ENCODE measurements at places on chromosomes 5 and 9.
A peak's percentile ranks its signal among the peaks of the same experiment; 100 is the strongest.

- no peak for DNase-seq
These were observed 24.8 kb upstream of the ANKRD33B start for GRCh38 chr5:10538789-10539686.

DNA sequence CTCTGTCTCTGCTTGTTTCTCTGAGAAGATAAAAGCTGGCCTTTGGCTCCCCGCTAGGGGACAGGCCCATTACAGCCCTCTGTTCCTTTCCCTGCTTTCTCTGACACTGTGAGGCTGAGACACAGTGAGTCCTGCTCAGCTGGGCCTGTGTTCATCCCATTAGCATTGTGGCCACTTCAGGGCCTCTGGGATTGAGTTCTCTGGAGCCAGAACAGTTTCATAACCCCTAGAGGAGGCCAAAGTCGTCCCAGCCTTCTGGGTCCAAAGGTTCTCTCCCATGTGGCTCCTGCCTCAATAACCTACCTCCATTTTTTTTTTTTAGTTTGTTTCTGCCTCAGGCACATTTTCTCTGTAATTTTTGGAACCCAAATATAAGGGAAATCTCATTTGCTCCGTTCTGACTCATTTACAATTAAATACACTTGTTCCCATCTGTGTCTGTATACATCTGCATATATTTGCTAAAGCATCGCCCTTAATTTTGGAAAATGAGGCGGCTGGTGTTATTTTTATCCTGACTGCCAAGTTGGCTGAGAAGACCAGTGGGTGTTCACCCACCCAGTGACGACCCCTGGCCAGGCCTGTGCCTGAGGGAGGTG, 27.3 kb upstream of the CTNNA1 start:
- DNase-seq, result no peak

- no peak for DNase-seq
These were observed 247.7 kb downstream of the PJA2 start for GRCh38 chr5:109161914-109162683.

DNA sequence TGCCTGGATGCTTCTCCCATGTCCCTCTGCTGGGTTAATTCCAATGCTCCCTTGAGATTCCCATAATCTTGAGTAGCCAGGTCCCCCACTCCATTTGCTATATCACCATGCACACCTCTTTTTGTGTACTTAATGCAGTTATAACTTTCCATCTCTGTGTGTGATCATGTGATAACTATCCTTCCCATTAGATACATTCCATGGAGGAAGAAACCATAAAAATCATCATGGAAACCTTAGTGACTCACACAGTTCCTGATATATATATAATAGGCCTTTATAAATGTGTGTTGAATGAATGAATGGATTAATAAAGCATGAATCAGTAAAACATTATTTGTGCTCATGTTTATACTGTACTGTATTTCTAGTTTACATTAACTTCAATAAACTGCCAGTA, 104.6 kb downstream of the PCSK5 start:
- no peak for DNase-seq

- no peak for DNase-seq
These were observed 10.6 kb downstream of the NIPAL4 start for GRCh38 chr5:157470631-157471030.

DNA sequence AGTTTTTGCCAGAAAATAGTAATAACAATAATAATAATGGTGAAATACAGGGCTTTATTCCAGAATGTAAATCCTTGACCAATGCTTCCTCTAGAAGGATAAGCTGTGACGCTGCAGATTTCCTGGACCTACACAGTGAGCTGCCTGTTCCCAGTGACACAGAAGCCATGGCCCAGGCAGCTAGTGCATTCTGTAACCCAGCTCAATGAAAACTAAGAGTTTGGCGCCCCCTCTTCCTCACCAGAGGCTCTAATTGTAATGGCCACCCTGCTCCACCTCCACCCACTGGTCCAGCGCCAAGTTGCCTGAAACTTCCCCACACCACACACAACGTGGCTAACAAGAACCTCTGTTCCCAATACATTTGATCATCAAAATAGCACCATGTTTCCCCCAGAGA, 248.1 kb downstream of the CETN3 start:
- DNase-seq, result peak; percentile 41

- no peak for DNase-seq
These were observed 6.1 kb downstream of the PRRX2 start for GRCh38 chr9:129671519-129671918.

DNA sequence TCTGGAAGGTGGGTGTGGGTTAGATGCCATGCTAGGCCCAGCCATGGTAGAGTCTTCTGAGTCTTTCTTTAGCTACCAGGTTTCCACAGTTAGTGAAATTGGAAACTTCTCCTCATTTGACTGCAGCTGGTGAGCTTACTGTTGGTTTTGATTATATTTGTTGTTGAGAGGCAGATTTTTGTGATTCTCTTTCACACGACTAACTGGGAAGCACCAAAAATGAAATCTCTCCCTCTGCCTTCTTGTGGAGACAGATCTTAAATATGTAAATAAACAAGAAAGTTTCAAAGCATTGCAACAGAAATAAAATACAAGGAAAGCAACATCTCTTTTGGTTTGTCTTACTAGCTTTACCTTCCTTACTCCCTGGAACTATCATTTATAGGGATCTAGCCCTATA, 122.2 kb downstream of the CEMIP2 start:
- no peak for DNase-seq

GRCh38 chr9:127611603-127611898, 526 bp upstream of the STXBP1 start:
- no peak for DNase-seq

DNA sequence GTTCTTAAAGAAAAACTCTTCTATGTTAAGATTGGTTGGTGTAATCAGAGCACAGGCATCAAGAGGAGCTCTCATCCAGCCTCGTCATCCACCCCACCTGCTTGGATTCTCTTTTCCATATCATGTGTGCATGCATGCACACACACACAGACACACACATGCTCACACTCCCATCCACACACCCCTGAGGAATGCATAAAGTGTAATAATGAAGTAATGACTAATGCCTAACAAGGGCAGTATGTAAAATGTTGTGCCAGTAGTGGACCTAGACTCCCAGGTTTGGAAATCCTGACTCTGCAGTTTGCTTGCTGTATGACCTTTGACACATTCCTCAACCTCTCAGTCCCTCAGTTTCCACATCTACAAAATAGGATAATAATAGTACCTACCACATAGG, 280.0 kb upstream of the ANKRD55 start:
- DNase-seq, result no peak

GRCh38 chr9:133130685-133131244, 9.7 kb upstream of the RALGDS start:
- no peak for DNase-seq

- no peak for DNase-seq
These were observed 733.4 kb upstream of the NUDT12 start for GRCh38 chr5:104295991-104296390.

- DNase-seq, result no peak
These were observed 3.5 kb downstream of the MSANTD3 start for GRCh38 chr9:100430286-100430940.

DNA sequence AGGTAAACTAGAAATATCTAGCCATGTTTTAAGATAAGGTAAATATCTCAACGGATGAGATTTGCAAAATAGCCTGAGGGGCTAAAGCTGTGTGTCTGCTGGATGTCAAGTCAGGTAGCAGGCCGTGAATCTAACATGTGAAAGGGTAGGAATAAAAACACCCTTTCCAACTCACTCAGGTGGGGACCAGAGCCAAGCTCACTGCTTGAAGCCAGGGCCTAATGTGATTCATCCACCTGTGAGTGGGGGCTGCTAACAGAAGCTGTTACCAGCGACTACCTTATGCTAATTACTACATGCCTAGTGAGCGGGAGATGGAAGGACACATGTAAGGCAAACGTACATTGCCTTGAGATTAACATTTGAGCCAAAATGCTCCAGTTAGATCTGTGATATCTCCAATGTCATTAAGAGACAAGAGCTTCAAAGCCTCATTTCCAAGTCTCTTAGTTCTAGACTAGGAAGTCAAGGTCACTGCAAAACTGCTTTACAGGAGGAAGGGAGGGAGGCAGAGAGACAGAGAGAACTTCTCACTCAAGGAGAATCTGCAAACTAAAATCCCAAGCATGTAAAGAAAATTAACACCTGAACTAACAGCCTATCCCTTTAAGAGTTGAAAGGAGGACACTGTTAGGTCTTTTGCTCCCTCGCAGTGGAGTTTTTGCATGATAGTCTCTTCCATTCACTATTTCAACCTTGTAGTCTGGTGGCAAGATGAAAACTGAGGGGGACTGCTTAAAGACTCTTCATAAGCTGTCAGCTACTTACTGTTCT, 141.6 kb upstream of the RPS23 start:
- DNase-seq, result no peak

GRCh38 chr9:126457890-126458289, 131.3 kb downstream of the MVB12B start:
- no peak for DNase-seq

- no peak for DNase-seq
These were observed 71.9 kb downstream of the FOXD1 start for GRCh38 chr5:73376618-73377170.

DNA sequence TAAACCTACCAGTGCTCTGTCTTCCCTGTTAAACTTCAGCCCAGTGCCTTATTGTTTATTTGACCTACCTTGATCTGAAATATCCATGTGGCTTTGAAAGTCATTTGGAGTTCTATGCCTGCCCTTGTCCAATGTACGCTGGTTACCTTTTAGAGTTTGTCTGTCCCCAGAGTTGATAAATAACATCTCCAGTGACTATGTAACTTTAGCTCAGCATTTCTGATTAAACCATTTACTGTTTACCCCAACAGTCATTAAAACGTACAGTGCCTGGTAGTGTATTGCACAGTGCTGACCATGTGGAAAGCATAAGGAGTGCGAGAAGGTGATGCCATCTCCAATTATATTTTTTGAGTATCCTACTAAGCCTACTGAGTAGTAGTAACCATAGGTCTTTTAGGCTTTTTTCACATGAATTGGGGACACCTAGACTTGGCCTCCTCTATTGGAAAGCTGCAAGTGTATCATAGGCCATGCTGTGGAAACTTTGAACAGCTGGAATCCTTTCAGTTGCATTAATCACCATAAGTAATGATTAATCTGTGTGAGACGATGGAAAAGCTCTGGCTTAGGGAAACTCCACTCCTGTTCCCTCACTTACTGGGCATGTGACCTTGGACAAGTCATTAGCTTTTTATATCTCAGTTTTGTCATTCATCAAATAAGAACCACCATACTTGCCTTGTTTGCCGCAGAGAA, 93.5 kb downstream of the MAST4 start:
- no peak for DNase-seq

- no peak for DNase-seq
These were observed 71.1 kb downstream of the GNAQ start for GRCh38 chr9:77960356-77961153.

DNA sequence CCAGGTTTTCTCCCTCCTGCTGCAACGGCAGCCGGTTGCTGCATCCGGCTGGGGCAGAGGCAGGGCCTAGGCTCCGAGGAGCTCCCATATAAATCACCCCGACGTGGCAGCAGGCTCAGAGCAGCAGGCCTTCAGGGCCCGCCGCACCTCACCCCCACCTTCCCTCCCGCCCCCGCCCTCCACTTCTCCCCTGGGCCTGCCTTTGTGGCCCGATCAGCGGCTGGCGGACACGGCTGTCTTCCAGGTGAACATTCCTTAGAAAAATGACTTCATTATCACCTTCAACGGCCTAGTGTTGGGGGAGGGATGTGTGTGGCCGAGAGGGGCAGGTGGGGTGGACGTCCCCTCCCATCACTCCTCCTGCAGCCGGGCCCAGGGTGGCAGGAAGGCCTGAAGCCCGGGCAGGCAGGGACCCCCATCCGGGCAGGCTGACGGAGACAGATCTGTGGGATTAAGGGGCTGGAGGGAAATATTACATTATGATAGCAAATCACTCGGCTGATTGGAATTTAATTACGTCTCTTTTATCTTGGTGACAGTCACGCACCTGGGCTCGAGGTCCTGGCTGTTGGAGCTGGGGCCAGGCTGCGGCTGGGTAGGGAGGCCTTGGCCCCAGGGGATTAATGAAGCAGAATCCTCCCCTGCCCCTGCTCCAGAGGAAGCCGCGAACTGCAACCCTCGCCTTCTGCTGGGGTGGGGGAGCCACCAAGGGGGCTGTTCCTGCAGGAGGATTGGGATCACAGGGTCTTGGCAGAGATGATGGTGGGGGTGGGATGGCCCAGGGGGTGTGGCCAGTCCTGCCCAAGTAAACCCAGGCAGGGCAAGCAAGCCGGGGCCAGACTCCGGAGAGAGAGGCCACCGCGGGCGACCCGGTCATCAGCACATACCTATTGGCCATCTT, 38.4 kb upstream of the RXRA start:
- no peak for DNase-seq

GRCh38 chr9:4620057-4620765, 41.9 kb upstream of the PLPP6 start:
- no peak for DNase-seq

GRCh38 chr5:133924221-133924920, 44.1 kb downstream of the C5orf15 start:
- DNase-seq, result peak; percentile 25

GRCh38 chr9:119234636-119235035, 134.6 kb downstream of the BRINP1 start:
- DNase-seq, result no peak

- no peak for DNase-seq
These were observed 131.7 kb downstream of the ADAMTS16 start for GRCh38 chr5:5271786-5272321.

DNA sequence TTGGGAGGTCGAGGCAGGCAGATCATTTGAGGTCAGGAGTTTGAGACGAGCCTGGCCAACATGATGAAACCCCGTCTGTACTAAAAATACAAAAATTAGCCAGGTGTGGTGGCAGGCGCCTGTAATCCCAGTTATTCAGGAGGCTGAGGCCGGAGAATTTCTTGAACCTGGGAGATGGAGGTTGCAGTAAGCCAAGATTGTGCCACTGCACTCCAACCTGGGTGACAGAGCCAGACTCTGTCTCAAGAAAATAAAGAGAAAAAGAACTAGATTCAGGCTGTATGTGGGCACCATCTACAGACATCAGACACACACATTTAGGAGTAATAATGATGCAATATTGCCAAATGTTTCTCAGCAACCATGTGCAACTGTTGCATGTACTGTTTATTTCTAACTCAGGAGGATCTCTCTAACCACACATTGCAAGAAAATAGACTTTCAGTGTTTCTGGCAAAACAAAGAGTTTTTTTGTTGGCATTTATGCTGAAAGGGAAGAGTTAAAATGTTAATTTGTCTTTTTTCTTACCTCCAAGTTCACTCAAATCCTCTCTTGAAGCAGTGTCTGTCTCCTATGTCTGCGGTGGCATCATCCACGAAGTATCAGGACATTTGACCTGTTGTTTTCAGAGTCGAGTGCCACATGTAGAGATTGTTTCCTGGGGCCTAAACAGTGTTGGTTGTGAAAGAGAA, 5.1 kb upstream of the ORM1 start:
- DNase-seq, result no peak
